ENCODE measurements at places on chromosomes 7 and 10.

DNA sequence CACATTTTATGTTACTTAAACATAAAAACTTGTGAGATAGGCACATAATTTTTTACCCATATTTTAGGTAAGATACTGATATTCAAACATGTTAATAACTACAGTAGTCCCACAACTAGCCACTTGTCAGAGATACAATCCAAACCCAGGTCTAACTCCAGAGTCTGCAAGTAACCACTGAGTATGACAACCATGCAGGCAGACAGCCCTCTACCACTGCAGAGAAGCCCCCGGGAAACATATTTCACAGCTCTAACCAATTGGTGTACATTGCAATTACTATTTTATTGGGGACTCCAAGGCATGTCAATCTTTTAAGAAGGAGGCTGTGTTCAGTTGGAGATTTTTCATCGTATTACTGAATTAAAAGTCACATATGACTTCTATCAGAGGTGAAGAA, 107.2 kb upstream of the FAM133B start:
- no peak for DNase-seq

GRCh38 chr10:803041-803741, 113.7 kb upstream of the DIP2C start:
- DNase-seq, result peak; percentile 50

DNA sequence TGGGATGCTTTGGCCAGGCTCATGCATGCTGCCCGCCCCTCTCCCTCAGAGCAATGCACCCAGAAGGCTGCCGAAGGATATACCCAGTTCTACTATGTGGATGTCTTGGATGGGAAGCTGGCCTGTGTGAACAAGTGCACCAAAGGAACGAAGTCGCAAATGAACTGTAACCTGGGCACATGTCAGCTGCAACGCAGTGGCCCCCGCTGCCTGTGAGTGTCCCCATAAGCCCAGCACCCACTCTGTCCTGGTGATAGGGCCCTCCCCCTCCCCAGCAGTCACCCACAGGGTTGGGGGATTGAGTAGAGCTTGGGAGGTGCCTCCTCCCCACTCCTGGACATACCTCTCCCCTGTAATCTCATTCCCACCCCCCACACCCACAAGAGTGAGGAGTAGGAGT, 7.0 kb upstream of the MUC17 start:
- DNase-seq, result no peak

DNA sequence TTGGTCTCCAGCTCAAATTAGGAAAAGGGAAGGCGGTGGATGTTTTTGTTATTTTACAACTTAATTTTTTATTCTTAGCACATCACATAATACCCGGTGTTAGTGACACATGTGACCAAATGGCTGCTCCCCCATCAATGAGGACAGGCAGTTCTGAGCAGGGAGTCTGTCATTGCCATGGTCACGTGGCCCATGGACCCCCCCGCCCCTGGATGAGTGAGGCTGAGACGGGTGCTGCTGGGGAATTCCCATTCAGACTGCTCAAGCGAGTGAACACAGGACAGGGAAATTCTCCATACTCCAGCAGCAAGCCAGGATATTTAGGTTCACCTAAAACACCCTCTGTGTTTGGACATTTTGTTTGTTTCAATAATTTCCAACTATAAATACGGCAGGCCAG, 34.7 kb upstream of the SLC35B4 start:
- no peak for DNase-seq

DNA sequence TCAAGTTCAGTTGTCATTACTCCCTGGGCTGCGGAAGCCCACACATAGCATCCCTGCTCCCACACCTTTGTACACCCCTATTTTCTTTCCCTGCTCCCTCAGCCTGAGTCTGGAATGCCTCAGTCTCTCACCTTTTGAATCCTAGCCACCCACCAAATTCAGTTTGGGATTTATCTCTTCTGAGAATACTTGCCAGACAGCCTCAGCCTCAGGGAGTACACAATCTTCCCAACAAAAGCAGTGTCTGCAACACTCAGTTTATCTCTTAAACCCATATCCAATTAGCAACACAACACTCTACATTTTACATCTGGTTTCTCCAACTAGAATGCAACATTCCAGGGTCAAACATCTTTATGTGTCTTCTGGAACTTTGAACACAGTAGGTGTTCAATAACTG, 190.2 kb downstream of the GPAM start:
- DNase-seq, result no peak

- DNase-seq, result no peak
These were observed 344.2 kb upstream of the MGMT start for GRCh38 chr10:129122846-129123245.

- no peak for DNase-seq
These were observed 215.2 kb upstream of the MKLN1 start for GRCh38 chr7:131112431-131112830.
